ENCODE measurements at places on chromosomes 5 and 9.

- no peak for DNase-seq
Observed at GRCh38 chr5:3124410-3124809, 372.9 kb upstream of the IRX2 start.

DNA sequence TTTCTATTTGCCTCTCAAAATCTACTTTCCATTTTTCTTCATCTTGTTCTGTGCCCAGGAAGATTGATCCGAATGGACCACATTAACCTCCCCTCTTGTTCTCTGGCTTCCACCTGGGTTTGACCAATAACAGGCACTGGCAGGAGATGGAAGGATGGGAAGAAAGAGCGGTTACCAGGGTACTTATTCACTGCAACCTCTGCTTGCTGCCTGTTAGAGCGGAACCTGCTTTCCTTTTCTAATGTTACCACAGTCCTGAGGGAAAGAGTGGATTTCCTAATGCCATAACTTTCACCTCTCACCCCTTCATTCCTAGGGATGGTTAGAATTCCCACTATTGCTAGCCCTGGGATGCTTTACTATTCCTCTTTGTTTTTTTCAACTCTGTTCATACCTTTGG is 262.1 kb downstream of the RFX3 start:
- DNase-seq = no peak

DNA sequence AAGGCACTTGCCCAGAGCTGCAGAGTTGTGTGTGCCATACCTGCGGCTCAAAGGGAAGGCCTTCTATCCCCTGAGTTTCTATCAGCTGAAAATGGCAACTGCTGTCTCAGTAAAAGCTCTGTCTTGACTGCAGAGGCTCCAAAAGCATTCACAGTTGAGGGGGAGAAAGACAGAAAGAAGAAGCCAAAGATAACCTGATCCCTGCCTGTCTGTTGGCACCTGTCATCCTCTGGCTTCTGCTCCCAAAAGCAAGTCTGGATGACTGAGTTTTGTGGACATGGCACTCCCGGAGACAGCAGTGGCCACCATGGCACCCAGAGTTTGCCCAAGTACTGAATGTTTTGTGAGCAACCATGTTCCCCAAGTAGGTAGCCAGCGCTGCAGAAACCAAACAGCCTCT is 176.6 kb downstream of the NR3C1 start:
- no peak for DNase-seq

- DNase-seq = no peak
Observed at GRCh38 chr9:123637945-123638634, 282.1 kb downstream of the CRB2 start.

- no peak for DNase-seq
Observed at GRCh38 chr5:68698025-68698940, 395.5 kb upstream of the SLC30A5 start.

DNA sequence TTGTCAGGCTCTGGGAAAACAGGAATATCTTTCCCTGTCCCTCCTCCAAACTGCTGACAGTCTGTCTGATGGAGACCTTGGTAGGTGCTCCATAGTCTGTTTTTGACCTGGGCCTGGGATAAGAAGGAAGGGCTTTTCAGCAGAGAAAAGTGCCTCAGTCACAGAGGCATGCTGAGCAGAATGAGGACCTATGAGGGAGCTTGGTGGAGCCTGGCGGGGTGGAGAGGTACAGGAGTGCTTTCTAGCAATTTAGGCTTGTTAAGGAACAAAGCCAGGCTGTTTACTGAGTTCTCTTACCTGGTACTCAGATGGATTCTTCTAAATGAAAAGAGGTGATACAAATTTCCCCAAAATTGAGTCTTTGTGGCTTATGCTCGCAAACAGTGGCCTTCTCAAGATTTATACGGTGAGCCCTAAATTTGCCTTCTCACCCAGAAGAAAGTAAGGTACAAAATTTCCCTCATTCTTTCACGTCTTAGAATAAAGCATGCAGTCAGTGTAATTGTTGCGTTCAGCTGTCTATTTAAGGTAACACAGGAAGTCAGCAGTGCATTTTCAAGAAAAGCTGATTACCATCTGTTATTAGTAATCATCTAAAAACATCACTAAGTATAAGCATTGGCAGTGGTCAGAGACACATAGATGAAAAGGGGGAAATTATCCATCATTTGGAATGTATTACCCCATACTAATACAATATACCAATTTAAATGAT is 28.6 kb upstream of the IL13 start:
- no peak for DNase-seq

- DNase-seq = no peak
Observed at GRCh38 chr5:36177715-36178523, 26.0 kb downstream of the SKP2 start.

DNA sequence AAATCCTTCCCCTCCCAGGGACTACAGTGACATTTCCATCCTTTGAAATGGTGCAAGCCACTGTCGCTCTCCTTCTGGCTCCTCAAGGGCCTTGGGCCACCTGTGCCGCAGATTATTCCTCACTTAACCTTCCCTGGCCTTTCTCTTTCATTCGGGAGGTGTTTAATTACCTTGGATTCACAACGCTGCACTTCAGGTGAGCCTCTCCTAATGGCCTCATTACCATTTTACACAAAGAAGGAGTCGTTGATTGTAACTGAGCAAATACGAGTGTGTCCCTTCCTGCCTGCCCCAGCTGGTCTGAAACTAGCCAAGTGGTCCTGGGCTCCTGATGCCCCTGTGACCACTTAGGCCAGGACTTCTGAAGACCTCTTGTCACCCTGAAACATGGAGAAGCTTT is 205.0 kb downstream of the CRB2 start:
- DNase-seq = no peak

GRCh38 chr9:71108937-71109336 is 12.5 kb downstream of the TRPM3 start:
- DNase-seq = no peak

DNA sequence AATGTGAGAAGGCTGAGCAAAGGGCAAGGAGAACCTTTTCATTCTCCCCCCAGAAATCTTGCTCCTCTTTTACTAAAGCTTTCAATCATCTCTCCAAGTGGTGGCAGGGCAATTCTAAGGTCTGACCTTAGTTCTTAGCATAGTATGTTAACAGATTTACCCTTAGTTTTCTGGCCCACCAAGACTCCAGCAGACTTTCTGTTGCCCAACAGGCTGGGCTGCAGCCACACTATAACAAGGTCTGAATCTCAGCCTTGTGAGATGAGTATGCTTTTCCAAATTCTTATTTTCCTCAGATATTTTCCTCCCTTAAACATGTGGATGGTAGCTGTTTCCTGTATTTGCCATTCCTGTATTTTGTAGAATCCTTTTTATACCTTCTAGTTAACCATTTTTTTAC is 69.5 kb downstream of the NIPBL start:
- DNase-seq = no peak

- no peak for DNase-seq
Observed at GRCh38 chr9:79610791-79611614, 39.2 kb downstream of the TLE4 start.

- no peak for DNase-seq
Observed at GRCh38 chr9:7368410-7369292, 430.9 kb downstream of the DMAC1 start.

DNA sequence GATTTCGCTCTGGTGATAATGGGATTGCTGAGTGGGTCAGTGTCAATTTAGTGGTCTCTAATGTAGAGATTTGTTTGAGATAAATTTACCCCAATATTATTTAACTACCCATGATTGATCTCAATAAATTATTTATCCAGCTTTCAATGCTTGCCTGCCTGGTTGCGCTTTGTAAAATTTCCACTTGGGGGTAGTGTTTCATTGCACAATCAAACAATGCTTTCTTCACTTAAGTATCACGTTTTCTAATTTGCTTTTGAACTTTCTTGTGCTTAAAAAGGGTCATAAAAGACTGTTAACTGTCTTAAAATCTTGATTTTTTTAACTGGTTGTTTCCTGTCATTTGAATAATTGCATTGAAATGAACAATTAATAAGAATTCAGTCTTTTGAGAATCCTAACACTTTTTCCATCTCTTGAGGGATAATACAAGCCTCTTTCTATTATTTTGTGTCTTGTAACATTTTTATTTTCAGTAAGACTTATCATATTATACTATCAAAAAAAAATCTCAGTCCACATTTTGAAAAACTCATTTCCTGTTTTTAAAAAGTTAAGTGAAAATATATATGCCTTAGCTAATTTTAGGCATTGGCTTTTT is 18.7 kb downstream of the HSD17B4 start:
- no peak for DNase-seq

DNA sequence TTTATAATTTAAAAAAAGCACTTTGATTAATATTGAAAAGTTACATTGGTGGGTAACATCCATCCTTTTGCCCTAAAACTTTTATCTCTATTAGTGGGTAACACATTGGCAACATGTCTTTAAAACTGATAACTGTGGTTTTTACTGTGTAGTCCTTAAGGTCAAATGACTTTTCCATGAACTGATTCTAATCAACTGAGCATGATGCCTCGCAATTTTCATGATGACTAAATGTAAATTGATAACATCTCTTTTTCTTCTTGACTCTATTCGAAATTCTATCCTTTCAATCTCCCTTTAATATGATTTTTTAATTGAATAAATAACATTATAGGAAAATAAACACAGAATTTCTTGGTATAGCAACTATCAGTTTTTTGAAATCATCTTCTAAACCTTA is 6.3 kb upstream of the IL5 start:
- DNase-seq = no peak

DNA sequence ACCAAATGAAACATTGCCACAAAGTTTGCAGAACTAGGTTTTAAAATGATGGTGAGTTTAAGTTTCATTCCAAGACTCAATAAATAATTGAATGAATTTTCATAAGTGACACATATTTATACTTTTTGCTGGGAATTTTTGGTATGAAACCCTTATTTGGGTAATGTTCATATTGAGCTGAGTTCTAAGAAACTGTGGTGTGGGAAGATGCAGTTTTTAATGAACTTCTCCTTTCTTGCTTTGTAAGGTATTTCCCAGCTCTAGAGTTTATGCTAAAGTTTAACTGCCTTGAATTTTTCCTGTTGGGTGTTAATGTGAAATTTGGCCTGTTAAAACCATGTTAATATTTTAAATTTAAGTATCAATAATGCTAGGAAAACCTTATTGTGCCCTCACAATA is 15.1 kb downstream of the RABGAP1 start:
- DNase-seq = no peak

GRCh38 chr5:150599917-150600511 is 40.4 kb upstream of the SYNPO start:
- DNase-seq = no peak

DNA sequence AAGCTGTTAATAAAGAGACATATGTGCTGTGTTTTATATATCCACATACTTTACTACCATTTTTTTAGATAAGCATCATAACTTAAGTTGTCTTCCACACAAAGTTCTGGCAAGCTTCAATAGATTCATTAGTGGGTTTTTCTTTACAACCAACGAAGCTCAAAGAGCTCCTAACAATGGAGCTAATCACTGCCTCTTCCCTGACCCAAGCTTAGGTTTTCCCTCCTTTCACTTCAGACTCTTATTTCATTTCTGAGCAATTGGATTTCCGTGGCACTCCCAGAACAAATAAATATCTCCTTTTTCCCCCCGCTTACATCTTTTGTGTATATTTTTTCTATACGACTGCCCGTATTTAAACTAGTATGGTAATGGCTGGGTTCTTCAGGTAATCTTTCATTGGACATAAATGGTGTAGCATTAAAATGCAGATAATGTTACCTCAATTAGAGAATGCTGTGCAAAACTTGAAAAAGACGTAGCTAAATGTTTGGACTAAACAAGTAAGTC is 275.5 kb upstream of the TMEM161B start:
- no peak for DNase-seq

GRCh38 chr5:60533789-60534188 is 166.2 kb downstream of the DEPDC1B start:
- DNase-seq = no peak

DNA sequence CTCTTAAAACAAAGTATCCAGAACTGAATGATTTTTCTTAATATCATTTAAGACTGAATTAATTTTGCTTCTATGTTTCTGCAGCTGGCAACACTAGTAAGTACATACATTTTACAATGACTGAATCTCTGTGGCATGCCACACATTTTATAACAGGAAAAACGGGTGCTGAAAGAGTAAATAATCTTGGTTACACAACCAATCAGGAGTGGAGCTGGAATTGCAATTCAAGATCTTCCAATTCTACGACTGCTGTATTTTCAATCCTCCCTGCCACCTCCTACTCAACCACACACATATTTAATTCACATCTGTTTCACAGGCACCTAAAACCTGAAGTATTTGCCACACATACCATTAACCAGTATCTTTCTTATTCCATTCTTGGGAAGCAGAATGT is 52.7 kb upstream of the NR5A1 start:
- no peak for DNase-seq

- DNase-seq = no peak
Observed at GRCh38 chr5:132485641-132486317, 4.8 kb downstream of the IRF1 start.

GRCh38 chr9:86471171-86471815 is 117.1 kb upstream of the TUT7 start:
- no peak for DNase-seq

DNA sequence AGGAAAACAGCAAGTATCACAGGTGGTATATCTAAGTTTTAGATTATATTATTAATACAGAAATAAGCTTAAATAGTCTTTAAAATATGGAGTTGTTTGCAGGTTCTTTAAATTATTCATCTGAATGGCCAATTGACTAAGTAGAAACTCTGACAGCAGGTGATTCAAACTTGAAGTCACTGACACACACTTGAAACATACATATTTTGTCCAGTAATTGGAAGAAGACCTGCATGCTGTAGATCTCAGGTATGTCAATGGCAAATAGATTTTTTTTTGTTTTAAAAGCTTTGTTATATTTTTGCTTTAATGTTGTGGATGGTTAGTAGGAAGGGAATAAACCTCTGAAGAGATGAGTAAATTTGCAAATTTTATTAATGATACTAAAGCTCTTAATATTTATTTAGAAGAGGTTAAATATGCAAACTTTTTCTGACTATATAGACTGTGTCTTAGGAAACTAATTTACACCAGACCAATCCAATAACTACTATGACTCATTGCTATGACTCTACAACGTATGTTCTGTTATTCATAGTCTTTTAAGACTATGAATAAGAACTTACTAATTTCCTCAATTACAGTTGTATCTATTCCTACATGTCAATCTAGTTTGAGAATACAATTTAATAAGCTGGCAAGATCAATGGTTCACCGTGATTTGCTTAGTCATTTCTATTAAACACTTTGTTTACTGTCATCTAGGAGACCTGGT is 53.9 kb upstream of the RORB start:
- no peak for DNase-seq
